ENCODE measurements at places on chromosomes 4 and X.

DNA sequence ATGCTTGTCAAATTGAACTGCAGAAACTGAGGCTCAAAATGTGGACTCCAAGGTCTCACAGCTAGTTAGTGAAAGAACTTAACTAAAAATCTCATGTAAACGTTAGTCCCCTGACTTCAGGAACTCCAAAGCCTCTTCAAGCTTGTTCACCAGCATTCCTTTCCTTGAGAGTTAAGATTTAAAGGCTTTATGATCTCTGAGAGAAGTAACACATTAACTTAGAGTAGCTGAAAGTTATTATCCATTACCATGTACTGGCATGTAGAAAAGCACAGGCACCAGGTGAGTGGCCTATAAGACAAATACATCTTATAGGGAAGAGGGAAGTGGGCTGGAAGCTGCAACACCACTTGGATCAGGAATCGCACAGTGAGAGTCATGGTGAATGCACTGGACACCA, 15.3 kb downstream of the PARM1 start:
- no peak for DNase-seq

- peak; percentile 76 for DNase-seq
Observed at GRCh38 chrX:129781134-129781672, 1.5 kb downstream of the SASH3 start.

- no peak for DNase-seq
Observed at GRCh38 chr4:160180211-160180610, 1077.3 kb downstream of the RAPGEF2 start.

GRCh38 chrX:123959281-123960063, 2.0 kb upstream of the STAG2 start:
- DNase-seq: no peak

Measured in activated effector memory CD4-positive, alpha-beta T cell treated with Interleukin-2 at 50 U/mL for 16 hours (primary cell).